ENCODE measurements at places on chromosomes 5 and 9. TPM values are rescaled to one million over a fixed set of nuclear protein-coding genes. Genes with fewer than 3 reads are reported as not detected.
A peak's percentile ranks its signal among the peaks of the same experiment; 100 is the strongest.

RNF180 gene
- total RNA-seq: not detected

CCDC183 gene
- 0.45 TPM for total RNA-seq

C8G gene
- total RNA-seq: 2.5 TPM

TLN1 gene
- total RNA-seq: 539 TPM

GBGT1 gene
- 7.2 TPM for total RNA-seq

DNA sequence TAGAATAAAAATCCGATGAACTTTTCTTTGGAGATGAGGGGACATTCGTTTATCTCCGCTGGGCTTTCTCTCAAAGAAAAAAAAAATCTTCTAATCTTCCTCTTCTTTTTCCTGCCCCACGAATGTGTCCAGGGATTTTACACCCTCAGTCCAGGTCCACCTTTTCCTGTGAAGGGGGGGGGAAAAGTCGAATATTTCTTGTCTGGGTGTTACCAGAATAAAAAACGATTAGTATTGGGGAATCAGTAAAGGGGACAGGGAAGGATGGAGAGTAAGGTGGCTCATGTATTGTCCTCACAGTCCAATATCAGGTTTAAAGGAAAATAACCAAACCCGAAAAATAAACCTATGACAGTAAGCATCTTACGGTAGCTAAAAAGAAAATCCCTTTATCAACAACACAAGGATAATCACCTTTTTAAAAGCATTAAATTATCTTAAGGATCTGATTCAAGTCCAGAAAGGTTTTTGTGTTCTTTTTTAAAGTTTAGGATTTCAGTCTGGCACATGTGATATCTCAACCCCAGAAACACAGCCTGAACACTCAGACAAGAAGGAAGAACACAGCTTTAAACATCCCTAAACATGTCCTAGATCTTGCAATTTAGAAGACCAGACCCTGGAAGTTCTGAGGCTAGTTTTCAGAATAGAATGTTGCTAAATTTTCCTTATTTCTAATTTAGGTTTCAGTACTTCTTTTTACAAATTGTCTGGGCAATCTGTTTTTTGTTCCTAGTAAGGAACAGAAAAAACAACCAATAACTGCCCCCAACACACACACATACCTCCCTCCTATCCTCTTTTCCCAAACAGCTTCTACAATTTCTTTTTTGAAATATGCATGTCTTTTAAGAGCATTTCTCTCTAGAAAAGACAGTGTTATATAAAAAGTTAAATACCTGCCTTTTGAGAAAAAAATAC lies 1.2 kb downstream of the ZNF608 start:
- no peak for DNase-seq

- DNase-seq: no peak
Observed at GRCh38 chr5:100889896-100890295, 13.2 kb downstream of the ST8SIA4 start.

GRCh38 chr5:175195698-175196656 lies 248.0 kb downstream of the DRD1 start:
- DNase-seq: no peak

- DNase-seq: no peak
Observed at GRCh38 chr5:3032513-3032912, 281.0 kb upstream of the IRX2 start.

DNA sequence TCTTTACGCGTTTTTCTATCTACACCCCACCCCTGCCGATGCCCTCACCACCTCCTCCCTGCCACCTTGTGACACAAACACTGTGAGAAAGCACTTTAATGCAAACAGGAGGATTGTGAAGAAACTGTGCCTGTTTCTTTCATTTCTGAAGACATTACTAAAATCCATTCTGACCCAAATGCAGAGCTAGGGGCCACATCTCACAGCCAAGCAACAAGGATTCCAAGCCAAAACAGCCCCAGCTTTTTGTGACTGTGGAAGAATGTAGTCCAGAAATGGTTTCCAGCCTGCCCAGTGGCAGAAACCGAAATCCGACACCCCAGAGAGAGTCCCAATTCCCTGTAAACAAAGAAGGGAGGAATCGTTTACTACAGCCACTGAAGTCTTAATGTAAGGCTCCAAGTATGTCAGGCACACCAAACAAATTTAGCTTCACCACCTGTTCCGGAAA lies 190.9 kb downstream of the TTC39B start:
- DNase-seq: no peak

GRCh38 chr5:78747705-78748359 lies 99.3 kb upstream of the LHFPL2 start:
- DNase-seq: no peak

- DNase-seq: no peak
Observed at GRCh38 chr5:89213573-89213972, 330.6 kb upstream of the MEF2C start.

DNA sequence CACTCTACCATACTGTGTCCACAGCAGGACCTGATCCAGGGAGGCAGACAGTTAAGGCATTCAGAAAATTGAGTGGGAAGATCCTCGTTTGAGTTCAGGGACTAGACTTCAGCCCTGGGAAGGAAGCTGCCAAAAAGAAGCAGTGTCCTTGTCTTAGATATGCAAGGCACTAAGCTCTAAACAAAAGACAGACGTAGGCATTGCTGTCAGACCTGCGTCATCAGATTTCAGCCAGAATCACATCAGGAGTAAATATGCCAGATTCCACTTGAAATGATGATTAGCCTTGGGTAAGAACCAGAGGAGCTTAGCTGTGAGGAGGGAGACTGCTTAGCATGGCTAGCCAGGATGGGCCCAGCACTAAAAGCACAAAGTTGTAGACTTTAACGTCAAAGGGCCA lies 56.7 kb downstream of the MAMDC2 start:
- no peak for DNase-seq

GRCh38 chr9:112439825-112440224 lies 46.8 kb upstream of the KIAA1958 start:
- no peak for DNase-seq

GRCh38 chr5:33612386-33612785 lies 171.6 kb downstream of the TARS1 start:
- DNase-seq: no peak

GRCh38 chr5:139964266-139964993 lies 78.7 kb downstream of the NRG2 start:
- no peak for DNase-seq

DNA sequence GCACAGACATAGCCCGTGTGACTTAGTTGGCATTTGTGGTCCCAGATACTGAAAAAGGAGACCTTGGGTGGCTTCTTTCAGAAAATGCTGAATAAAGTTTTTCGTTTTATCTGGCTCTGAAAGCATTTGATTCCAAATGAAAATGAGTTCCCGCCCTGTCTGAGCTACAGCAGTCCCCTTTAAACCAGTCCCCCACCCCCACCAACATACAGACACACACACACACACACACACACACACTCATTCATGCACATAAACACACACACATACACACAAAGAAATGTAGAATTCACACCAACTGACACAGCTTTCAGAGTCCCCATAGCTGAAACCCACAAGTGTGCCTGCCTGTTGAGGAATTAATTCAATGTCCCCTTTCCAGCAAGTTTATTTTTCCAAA lies 97.0 kb upstream of the SMARCA2 start:
- no peak for DNase-seq

- DNase-seq: peak; percentile 73
Observed at GRCh38 chr9:131277910-131278701, 1.8 kb upstream of the FAM78A start.

DNA sequence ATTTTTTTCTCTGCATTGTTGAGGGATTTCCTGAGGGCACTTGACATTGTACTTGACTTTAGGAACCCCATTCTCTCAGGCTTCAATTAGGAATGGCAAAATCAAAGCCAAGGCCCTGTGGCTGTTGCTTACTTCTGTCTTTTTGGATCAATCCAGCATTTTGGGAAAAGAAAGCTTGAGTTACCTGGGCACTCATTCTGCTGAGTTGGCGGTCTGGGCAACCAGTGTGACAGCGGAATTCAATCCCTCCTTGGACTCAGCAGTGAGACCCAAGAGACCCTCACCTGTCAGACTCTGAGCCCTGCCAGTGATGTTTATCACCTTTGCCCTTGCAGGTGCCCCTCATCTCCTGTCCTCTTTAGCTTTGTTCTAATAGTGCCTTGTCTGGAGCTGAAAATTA lies 225.3 kb downstream of the PAPPA start:
- DNase-seq: no peak

- no peak for DNase-seq
Observed at GRCh38 chr5:116862632-116863455, 288.2 kb upstream of the SEMA6A start.

- DNase-seq: no peak
Observed at GRCh38 chr5:119852140-119852539, 222.8 kb downstream of the FAM170A start.

DNA sequence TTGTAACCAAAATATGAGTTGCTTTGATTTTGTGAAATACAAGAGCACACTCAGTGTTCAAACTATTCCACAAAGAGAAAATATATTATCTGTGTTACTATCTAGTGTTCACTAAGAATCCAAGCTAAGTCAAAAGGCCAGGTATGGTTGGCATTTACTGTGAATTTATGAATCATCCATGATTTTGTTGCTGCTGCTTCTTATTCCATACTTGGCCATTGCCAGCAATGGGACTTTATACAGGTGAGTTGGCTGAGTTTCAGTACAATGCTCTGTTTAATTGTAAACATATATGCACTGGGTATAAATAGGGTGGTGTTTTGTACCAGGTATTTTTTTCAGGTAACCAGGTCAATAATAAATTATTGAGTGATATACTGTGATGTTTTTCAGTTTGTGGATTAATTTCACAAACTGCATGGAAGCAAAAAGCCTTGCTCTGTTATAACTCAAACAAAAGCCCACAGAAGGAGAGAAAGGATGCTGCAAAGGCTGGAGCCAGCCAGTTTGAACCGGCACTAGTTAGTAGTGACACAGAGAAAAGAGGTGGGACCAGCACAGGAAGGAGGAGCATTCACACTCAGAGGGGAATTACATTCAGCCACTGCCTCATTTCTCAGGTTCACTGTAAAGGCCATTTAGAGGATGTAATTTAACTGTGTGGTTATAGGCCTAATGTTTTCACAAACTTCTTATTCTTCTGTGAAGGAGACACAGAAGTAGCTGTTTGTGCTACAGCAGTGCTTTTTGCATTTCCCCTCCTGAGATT lies 381.8 kb downstream of the ADGRV1 start:
- peak; percentile 78 for DNase-seq

- no peak for DNase-seq
Observed at GRCh38 chr5:10456583-10457420, 15.1 kb downstream of the ROPN1L start.

Data from natural killer cell treated with Interleukin-12 subunit alpha and Interleukin-12 subunit beta and Interleukin-15 and Interleukin-18, amount 100 ng/mL, for 72 hours (primary cell).